Vagina (tissue), 2 donors: ENCODE measurements at places on chromosomes 2 and 18.

GRCh38 chr2:162212366-162212765, 30.9 kb downstream of the FAP start:
- no peak for DNase-seq

- DNase-seq: no peak
Measured at GRCh38 chr18:79736846-79737245, 57.2 kb downstream of the CTDP1 start.

DNA sequence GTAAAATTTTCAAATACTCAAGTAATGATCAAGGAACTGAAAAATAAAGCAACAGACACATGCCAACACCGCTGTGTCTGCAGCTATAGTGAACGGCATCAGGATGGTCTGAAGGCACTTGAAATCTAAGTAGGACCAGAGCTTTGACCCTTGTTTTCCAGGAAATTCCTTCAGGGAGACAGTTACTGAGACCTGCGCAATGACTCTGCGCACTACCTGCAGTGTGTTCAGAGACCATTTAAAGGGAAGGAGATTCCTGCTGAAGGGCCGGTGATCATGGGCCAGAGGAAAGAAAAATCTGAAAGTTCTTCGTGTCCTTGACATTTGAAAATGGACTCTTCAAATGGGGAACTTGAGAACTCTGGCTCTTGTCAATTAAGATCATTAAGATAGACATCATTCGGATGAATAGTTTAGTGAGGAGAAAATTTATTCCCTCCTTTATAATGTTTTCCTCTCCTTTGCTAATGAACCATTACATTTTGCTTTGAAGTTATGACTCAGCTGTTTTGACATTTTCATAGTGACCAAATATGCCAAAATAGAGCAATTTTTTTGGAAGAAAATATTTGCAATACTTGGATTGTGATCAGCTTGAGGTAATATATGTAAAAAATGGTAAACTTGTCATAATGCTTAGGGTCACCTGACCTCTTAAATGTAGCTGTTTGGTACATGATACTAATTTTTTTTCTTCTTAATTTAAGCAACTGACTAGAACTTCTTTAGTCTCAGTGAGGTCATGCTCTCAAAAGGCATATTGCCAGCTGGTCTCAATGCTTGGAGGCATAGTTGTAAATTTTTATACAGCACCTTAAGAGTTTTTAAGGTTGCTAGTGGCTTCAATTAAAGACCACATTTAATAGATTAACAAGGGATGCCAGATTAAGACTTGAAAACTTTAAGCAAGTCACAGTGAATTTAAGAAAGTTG, 329.3 kb downstream of the ARHGAP15 start:
- DNase-seq: no peak

DNA sequence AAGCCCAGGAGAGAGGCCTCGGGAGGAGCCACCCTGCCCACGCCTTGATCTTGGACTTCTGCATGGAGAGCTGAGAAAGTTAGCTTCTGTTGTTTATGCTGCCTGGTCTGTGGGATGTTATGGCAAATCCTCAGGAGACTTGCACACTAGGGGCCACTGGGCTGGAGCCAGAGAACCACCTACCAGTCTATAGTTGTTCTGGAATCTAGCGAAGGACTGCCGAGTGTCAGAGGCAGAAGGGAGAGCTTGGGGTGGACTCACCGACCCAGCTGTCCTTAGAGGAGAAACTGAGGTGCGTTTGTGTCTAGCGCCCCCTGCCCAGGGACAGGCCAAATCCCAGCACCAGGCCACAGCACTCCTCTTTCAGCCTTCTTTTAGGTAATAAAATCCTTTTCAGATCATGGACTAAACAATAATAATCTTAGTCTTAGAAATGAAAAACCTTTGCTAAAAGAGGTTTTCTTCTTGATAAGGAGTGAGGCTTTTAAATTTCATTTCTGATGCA, 398.7 kb upstream of the SALL3 start:
- DNase-seq: peak; percentile 64

DNA sequence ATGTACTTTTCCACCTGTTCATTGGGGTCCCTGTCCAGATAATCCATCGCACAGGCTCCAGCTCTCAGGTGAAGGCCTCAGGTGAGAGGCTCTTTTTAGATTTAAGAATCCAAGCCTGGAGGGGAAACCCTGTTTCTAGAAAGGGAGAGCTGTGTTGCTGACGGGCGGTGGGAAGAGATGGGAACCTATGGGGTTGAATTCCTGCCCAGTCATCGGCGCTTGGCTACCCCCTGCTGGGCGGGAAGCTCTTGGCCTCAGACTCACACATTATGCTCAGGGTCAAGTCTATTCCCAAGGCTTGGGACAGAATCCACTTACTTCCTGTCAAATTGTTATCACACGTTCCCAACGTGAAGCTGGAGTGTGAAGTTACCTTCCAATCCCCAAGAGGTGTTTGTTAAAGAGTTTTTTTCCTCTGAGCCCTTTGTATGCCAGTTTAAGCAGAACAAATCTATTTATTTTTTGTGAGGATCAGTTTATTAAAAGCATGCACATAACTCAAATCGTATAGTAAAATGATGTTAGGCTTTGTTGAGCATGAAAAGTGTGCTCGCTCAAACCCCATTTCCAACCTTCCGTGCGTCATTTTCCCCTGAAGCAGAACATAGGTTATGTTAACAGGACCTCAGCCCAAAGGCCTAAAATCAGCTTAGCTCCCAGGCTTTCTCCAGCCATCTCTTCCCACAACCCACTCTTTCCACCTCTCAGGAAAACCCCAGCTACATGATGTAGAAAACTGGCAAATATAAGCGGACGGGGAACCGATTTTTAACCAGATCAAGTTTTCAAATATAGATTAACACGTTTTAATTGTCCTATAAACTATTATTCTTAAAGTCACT, 181.7 kb upstream of the ETAA1 start:
- no peak for DNase-seq

- no peak for DNase-seq
Measured at GRCh38 chr2:231640241-231640640, 47.6 kb downstream of the TEX44 start.

DNA sequence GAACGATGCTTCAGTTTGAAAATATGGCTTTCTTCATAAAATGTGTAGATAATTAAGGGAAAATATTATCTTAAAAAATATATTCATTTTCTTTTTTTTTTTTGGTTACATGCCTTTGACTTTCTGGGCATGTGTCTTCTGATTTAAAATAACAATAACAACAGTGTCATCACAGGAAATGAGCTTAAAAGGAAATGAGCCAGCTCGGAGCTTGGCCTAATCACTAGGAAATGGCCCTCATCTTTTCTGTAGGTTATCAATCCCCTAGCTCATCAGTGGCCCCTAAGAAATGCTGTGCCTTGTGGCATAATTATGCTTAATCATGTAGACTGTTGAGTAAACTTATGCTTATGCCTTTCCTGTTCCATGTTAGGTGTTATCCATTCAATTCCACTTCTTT, 141.8 kb upstream of the FHL2 start:
- DNase-seq: no peak

GRCh38 chr2:144470816-144471215, 49.1 kb downstream of the ZEB2 start:
- DNase-seq: no peak

DNA sequence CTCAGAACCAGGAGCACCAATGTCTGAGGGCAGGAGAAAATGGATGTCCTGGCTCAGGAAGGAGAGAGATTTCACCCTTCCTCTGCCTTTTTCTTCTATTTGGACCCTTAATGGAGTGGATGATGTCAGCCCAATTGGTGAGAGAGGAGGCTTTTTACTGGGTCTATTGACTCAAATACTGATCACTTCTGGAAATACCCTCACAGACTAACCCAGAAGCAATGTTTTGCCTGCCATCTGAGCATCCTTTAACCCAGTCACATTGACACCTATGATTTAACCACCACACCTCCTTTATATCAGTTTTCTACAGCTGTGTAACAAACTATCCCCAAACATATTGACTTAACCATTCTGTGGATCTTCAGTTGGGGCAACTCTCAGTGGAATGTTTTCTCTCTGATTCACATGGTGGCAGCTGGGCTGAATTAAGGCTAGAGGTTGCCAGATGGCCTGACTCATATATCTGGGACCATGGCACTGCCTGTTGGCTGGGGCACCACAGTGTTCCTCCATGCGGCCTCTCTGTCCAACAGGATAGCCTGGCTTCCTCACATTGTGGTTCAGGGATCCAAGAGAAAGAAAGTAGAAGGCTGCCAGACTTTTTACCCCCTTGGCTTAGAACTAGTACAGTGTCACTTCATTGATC, 18.2 kb upstream of the MBOAT2 start:
- no peak for DNase-seq

DNA sequence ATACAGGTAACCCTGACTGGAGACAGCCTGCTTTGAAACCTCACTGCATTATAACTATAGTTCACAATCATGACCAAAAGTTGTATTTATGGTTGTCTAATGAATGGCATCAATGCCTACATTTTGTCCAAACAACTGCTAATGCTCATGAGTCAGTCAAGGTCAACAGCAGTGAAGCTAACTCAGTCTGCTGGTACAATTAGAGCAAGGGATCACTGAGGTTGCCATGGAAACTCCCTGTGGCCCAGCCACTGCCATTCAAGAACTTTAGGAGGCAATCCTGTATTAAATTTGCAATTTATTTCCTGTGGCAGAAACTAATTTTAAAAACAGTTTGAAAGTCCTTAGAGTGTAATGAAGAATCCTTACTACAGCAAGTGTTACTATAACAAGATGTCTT, 185.1 kb upstream of the SMAD7 start:
- no peak for DNase-seq

DNA sequence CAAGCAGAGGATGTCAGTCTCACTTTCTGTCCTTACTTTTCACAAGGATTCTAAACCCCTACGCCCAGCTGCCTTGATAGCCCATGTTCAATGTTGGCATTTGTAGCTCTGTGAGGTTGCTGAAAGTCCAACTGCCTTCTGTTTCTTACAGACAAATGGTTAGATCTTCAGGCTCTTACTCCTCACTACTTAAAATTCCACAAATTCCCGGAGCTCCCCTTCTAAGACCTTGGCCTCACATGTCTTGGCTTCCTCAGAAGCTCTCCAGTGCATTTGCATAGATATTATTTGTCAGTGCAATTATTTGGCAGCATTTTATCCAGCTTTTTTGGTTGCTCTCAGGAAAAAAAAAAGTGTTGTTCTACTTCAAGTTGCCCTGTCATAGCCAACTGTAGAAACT, 453.7 kb upstream of the CELF4 start:
- no peak for DNase-seq

DNA sequence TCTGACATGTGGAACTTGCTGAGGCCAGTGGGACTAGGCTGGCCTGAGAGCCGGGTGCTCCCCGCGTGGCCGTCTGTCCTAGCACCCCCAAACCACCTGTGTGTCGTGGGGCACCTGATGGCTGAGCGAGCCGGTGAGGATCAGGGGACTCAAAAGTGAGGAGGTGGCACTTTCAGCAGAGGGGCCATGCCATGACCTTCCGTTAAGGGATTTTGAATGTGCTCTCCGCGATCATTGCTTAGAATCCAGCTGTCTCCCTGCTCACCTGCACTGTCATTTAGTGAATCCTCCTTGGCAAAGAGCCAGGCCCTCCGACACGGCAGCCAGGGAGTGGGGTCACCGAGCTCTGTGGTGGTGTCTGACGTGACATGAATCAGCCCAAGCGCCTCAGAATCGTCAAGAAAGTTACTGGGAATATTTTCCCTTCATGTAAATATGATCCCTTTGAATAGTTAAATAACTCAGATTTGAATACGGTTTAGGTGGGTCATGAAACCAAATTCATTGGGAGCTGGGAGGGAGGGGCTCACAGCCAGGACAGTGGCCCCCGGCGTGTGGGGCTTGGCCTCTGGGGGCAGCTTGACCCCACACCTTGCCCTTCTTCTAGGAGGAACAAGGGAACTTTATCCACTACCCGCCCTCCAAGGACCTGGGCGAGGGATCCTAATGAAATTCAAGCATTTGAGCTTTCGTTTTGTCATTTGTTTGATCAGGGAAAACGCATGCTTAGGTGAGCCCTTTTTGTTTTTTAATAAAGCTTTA, 9.5 kb downstream of the NFATC1 start:
- DNase-seq: no peak
